HT-29 (cell line): ENCODE measurements at places on chromosomes 7 and 10. TPM values are rescaled to one million over a fixed set of nuclear protein-coding genes. Genes with fewer than 3 reads are reported as not detected.

DNA sequence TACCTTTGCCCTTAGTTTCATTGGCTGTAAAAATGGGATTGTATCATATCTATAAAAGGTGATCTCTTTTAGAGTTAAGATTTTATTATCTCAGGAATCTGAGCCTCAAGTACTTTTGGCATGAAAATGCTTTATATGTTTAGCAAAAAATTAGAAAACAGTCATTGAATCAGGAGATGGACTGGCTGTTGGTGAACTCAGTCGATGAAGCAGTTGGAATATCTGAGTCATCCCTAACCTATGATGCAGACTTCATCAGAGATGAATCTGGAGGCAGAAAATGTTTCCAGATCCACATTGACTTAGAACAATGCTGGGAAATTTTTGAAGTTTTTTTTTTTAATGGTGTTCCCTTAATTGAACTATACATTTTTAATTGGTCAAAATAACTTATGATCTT is 228.5 kb downstream of the SLC25A13 start:
- DNase-seq, result no peak

- no peak for DNase-seq
Observed at GRCh38 chr10:132455441-132455971, 58.5 kb downstream of the PWWP2B start.

DNA sequence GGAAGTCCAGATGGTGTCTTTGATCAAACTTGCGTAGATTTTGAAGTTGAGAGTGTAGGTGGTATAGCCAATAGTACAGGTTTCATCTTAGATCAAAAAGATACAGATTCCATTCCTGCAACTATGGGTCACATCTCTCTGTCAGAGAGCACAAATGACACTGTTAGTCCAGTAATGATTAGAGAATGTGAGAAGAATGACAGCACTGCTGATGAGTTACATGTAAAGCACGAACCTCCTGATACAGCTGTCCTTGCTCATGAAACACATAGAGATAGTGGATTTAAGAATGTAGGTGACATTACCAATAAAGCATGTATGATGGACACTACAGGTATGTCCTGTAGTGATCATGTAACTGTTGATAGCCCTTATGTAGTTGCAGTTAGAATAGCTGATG is 59.1 kb downstream of the LOXL4 start:
- DNase-seq, result no peak

- DNase-seq, result peak; percentile 21
Observed at GRCh38 chr7:29146057-29146706, at the start of gene CPVL. Gene CPVL, minus strand, starts transcription at chr7:29146537. Its CDS starts 25,476 bp downstream, at chr7:29121061.

- DNase-seq, result peak; percentile 45
Observed at GRCh38 chr10:62095181-62096122, 173.2 kb downstream of the RTKN2 start.

GRCh38 chr7:47087866-47088265 is 494.0 kb downstream of the TNS3 start:
- no peak for DNase-seq

DNA sequence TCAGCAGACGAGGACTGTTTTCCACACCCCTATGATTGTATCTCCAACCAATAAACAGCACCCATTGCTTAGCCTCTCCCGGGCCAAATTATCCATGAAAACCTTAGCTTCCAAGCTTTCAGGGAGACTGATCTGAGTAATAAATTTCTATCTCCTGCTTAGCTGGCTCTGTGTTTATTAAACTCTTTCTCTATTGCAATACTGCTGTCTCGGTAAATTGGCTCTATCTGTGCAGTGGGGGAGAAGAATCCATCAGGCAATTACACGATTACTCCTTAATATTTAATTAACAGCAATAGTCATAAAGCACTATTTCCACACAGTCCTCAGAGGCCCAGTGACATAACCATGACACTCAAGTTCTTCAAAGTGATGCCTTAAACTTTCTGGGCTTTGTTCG is 1122.8 kb downstream of the TYW1 start:
- DNase-seq, result no peak

DNA sequence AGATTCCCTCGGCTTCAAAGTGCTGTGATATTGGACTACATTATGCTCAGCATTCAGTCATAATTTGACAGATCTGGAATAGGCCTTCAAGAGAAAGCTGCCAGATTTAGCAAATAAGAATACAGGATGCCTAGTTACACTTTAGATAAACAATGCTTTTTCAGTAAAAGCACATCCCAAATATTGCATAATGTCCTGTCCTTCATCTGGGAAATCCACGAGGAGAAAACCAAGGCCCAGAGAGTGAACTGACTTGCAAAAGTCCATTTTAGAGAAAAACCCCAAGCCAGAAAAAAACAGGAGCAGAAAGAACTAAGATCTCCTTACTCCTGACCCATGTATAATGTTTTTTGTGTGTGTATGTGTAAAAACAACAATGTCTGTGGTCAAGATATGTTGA is 12.0 kb upstream of the BLNK start:
- DNase-seq, result no peak

DNA sequence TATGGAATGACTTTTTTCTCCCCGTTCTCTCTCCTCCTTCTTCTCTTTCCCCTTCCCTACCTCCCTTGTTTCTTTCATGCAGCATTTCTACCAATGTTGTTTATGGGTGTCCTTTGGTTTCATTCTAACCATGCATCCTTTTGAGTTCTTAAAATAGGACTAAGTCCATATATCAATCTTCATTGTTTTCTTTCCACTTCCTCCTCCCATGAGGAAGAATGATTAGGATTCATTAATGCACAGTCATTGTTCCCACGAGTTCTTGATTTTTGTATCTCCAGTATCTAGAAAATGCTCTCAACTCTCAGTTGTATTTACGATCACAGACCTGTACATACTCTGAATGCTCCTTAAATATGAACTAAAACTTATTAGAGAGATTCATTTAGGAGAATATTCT is 153.3 kb downstream of the LRRC4 start:
- no peak for DNase-seq

- DNase-seq, result no peak
Observed at GRCh38 chr10:127527891-127528290, 21.2 kb upstream of the NPS start.

DNA sequence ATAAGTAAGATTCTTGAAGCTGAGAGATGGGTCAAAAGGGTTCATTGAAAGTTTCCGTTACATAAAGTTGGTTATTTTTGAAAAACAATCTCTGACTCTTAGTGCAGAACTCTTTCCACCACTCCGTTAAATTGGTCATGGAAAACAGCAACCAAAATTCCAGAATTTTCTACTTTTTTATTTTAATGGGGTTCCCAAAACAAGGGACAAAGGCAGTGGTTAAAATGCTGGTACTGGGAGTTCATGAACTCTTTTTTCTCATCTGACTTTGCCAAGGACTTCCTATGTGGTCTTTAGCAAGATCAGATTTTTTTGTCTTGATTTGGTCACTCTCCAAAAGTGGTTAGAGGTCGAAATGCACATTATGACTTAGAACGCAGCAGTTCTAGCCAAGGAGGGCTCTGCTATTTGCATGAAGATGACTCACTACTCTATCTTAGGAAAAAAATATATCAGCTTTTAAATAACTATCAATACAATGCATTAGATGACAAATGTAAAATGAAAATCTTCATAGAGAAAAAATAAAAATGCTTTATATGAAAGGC is 145.7 kb downstream of the REEP3 start:
- no peak for DNase-seq

DNA sequence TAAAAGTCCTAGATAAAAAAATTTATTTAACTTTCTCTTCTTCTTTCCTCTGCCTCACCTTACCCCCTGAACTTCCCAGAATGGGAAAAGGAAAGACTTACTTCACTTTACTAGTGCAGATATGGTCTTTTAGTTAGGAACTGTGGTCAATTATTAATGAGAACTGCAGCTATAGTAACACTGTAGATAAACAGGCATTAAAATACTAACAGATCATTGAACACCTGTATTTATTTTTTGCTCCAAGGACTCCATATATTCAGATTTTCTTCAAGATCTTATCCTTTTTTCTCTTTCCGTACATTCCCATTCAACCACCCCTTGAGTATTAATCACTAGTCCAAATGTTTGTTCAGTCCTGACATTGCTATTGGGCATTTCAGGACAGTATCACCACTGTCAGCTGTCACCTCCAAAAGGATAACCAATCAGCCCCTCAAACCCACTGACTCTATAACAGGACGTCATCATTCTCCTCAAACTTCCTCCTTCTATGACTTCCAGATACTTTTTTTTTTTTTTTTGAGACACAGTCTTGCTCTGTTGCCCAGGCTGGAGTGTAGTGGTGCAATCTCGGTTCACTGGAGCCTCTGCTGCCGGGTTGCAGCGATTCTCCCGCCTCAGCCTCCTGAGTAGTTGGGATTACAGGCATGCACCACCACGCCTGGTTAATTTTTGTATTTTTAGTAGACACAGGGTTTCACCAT is 4.2 kb downstream of the CPVL start:
- peak; percentile 46 for DNase-seq

DNA sequence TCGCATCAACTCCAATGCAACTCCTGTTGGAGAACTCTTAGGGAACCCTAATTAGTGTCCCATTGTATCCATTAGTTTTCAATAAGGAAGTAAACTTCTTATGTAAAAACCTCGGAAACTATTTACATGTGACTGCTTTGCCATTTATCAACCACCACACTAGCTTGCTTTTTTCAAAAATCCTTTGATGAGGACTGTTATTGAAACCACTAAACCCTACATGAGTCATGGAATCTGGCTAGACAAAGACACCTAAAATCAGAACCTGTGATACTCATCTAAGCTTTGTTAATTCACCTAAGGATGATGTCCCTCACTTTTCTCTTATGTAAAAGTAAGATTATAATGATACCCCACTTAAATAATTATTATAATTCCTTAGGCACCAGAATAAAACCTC is 414.1 kb upstream of the ETV1 start:
- DNase-seq, result no peak

GRCh38 chr10:85036661-85037060 is 708.3 kb downstream of the CCSER2 start:
- no peak for DNase-seq

- no peak for DNase-seq
Observed at GRCh38 chr7:95577137-95577536, 19.2 kb downstream of the PDK4 start.

Gene SEMA3A
- 7.2 and 9.4 TPM in 2 replicates for total RNA-seq

Gene SEC61G
- total RNA-seq, result 82.1 and 93.4 TPM in 2 replicates

Gene FZD1
- 0.56 and 0.73 TPM in 2 replicates for total RNA-seq

Gene LRMDA
- not detected in 2 replicates for total RNA-seq

Gene RGR
- not detected in 2 replicates for total RNA-seq

Gene PVRIG
- total RNA-seq, result not detected in 2 replicates

Gene ASIC3
- total RNA-seq, result 1.5 and 2.2 TPM in 2 replicates

Gene CNPY4
- total RNA-seq, result 2.7 and 5.5 TPM in 2 replicates

Gene EVX1
- 0.31 TPM in 1 of 2 replicates, not detected in the other for total RNA-seq

Gene UNC5B
- total RNA-seq, result 0.21 and 0.51 TPM in 2 replicates

Gene SYT15
- not detected in 2 replicates for total RNA-seq
